ENCODE measurements at places on chromosomes 6 and 20. TPM values are rescaled to one million over a fixed set of nuclear protein-coding genes. Genes with fewer than 3 reads are reported as not detected.

DNA sequence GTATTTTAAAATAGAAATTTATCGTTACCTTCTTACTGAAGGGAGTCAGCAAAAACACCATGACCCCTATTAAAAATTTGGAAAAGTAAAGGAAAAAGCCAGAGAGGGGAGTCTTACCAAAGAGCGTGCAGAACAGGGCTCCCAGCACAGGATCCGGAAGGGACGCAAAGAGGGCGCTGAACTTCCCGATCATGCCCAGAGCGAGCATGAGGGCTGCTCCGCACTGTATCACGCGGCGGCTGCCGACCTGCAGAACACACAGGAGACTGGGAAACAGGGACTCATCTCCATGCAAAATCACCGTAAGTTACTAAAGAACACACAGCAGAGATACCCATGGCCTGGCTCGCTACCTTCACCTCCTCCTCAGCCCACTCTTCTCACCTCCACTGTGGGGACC, 138.6 kb downstream of the SLC23A2 start:
- DNase-seq: no peak

GRCh38 chr6:17863901-17864754, 123.3 kb downstream of the KIF13A start:
- no peak for DNase-seq

DNA sequence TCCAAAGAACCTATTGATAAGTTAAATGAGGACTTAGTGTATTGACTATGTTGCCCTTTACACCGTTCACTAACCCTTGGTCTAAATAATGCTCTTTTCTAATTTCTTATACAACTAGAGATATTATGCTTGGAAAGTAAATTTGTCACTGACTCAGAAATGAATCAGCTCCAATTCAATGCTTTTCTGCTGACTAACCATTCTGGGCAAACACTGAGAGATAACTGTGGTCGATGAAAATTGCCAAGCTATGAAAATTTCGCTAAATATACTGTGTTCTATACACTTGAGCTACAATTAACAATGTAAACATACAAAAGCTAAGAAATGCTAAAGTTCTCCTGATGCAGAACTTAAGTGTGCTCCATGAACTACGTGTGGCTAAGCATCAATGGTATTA, 23.1 kb upstream of the FBXO9 start:
- DNase-seq: no peak

DNA sequence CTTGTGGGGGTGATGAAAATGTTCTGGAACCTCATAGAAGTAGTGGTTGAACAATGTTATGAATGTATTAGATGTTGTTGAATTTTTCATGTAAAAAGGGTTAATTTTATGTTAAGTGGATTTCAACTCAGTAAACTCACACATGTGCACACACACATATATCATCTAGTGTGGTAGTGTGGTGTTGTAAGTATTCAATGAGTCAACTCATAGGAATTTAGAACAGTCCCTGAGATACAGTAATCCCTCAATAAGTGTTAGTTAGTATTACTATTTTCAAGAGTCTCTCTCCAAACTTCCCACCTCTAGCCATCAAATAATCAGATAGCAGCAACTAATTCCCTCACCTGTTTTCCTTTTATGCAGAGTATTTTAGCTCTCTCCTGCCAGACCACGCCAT, 563.1 kb upstream of the JARID2 start:
- DNase-seq: no peak

DNA sequence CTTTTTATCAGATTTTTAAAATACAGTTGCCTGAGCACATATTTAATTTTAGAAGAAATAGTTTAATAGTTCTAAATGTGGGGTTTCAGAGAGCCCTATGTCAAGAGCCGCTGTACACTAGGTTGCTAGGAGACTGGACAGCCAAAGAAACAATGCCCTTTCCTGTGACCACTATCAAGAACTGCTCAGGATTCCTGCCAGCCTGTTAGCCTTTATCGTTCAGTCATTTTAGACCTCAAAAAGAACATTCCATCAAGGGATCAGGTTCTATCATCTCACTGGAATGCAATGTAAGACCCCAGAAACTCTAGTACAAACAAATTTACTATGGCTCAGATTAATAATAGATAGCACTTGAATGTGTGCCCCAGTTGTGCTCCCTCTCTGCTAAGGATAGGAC, 181.2 kb upstream of the CCN2 start:
- DNase-seq: no peak

GRCh38 chr6:89575562-89575960, 63.0 kb downstream of the LYRM2 start:
- DNase-seq: no peak

- peak; percentile 99 for DNase-seq
Measured at GRCh38 chr20:17863577-17864292, 104.9 kb downstream of the SNX5 start.

GRCh38 chr6:95578106-95578410, 723 bp downstream of the MANEA start:
- DNase-seq: no peak

DNA sequence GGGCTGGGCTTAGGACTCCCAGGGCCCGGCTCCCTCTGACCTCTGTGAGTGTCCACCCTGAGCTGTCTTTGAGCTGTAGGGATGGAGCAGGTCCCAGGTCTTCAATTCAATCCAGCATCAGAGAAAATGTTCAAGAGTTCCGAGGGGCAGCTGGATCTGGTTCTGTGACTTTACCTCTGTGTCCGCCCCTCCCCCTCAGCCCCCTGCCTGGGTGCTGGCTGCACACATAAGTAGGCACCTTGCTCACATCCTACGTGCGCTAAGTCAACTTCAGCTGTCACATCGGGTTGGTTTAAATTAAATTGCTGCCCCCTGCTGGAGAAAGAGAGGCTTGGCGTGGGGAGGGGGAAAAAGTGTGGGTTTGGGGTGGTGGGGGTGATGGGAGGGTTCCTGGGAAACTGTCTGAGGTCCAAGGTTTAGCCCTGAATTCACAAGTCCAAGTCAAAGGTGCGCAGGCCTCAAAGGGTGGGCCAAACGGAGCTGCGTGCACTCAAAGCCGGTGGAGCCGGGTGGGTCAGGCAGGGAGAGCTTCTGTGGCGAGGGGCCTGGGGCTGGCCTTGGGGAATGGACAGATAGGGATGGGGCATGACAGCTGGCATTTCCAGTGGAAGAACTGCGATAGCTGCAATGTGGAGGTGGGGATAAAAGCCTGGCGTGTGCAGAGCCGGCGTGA, 3.0 kb downstream of the WFDC5 start:
- no peak for DNase-seq

- DNase-seq: peak; percentile 44
Measured at GRCh38 chr20:52083627-52084232, 107.8 kb downstream of the ZFP64 start.

- DNase-seq: no peak
Measured at GRCh38 chr6:110190726-110191125, 10.5 kb downstream of the CDC40 start.

DNA sequence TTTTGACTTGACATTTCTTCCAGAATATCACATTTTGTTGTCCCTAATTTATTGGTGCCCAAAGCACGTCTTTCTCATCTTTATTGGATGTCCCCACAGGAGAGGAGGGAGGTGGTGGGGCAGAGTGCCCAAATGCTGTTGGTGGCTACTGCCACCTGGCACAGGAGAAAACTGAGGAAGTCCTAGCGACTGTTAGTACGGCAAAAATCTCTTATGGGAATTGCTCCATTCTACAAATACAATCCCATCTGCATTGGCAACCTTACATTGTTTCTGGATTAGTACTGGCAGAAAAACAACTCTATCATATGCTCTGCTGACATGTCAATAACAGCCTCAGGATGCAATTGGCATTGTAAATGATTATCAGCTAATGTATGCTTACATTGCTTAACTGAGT, 235.4 kb upstream of the IRAK1BP1 start:
- no peak for DNase-seq

DNA sequence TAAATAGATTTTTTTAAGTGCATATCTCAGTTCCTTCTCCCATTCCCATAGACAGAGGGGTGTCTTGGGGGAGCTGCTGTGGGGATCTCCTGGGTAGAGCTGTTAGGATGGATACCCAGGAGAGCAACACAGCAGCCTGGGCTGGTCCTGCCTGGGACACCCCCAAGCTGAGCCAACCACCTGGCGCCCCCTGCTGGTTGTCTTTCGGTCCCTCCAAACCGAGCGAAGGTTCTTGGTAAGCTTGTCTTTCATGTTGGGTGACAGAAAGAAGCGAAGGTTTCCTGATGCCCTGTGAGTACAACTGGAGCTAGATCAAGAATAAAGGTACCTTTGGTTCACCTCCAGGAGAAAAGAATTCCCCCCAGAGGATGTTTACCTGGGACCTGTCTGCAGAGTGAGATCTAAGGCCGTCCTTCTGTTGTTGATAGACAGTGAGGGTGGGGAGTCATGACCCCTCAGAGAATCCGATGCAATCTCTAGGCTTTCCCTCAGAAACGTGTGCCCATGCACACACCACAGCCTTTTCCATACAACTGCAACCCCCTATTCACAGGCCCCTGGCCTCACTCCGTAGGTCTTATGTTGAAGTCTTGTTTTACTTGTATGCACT, 50.8 kb downstream of the SNX9 start:
- peak; percentile 59 for DNase-seq

GRCh38 chr6:11093376-11093625, 333 bp upstream of the SMIM13 start:
- no peak for DNase-seq

- DNase-seq: peak; percentile 31
Measured at GRCh38 chr6:14910692-14911547, 334.9 kb upstream of the JARID2 start.

DNA sequence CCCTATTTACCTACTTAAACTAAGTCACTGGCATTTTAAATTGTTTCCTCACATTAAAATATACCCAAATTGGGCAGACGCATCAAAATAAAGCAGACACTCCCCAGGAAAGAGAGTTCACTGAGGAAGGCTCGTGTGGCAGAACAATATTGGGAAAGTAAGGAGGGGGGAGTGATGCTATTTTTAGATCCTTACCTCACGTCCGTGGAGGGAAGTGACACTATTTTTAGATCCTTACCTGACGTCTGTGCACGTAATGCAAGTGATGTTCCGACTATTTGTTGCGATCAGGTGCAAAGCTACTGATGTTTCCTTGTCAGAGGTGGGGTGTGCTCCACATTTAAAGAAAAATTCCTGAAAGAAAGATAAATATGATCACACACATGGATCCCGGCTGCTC, 699.2 kb upstream of the AGPAT4 start:
- DNase-seq: no peak

GRCh38 chr6:126027601-126028000, 41.3 kb downstream of the TRMT11 start:
- no peak for DNase-seq

- no peak for DNase-seq
Measured at GRCh38 chr6:22409486-22409885, 112.7 kb upstream of the PRL start.

DNA sequence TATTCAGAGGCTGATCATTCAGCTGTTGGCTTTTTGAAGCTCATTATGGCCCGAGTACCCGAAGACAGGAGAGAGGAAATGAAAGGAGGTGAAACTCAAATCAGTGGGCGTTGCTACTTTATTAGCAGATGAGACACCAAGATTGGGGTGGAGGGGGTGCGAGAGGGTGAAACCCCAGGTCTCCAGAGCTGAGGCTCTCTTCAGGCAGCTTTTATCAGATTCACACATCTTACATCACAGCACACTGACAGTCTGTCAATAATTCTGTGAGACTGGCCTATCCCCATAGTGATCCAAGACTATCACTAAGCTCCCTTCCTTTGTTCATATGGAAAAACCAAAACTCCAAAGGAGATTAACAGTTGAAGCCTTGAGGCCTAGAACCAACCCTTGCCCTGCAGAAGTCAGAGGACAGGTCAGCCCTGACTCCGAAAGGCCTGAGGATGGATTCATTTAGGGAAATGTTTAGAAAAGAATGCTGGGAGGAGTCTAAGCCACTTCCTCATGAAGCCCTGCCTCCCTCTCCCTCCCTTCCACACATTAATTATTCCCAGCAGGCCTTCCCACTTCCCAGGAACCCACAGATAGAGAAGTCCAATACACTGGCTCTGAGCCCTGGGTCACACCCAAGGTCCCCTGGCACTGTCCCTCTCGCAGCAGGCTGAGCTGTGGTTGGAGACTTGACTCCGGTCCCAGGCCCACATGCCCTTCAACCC, 23.2 kb downstream of the TRERF1 start:
- DNase-seq: peak; percentile 62

DNA sequence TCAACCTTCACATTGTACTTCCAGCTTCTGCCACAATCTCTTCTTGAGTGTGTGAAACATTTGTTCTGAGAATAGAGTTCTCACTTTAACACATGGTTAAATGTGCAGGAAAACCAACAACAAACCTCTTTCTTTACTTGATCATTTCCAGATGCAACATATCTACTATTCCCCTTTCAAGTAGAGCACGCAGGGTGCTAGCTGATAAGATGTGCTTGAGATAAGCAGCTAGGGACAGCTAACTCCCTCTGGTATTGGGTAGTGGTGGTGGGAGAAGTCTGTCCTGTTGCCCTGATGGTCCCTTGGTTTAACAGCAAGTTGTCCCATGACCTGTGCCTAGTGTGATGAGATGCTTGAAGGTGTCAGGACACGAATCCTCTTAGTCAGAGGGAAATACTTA, 15.4 kb upstream of the HMGCLL1 start:
- no peak for DNase-seq

- no peak for DNase-seq
Measured at GRCh38 chr6:117733341-117733740, 58.1 kb downstream of the NUS1 start.

- no peak for DNase-seq
Measured at GRCh38 chr6:142297996-142298753, 3.6 kb upstream of the ADGRG6 start.

- DNase-seq: no peak
Measured at GRCh38 chr6:56490993-56491392, 151.7 kb downstream of the DST start.

GRCh38 chr20:17541596-17541995, 10.4 kb upstream of the BFSP1 start:
- no peak for DNase-seq

- no peak for DNase-seq
Measured at GRCh38 chr6:149809798-149810197, 54.4 kb downstream of the LRP11 start.

- no peak for DNase-seq
Measured at GRCh38 chr20:40965671-40966070, 63.0 kb upstream of the TOP1 start.

GRCh38 chr6:154010371-154010770, 28.7 kb upstream of the OPRM1 start:
- no peak for DNase-seq

GRCh38 chr6:125792680-125793079, 1.9 kb downstream of the NCOA7 start:
- no peak for DNase-seq

GRCh38 chr6:34238585-34239499, 2.2 kb downstream of the HMGA1 start:
- DNase-seq: no peak

- DNase-seq: no peak
Measured at GRCh38 chr6:90286884-90287488, 9.7 kb downstream of the BACH2 start.

FIG4 gene
- 15.1 TPM for polyA plus RNA-seq

NKX2-4 gene
- polyA plus RNA-seq: not detected

PRDM1 gene
- 48.7 TPM for polyA plus RNA-seq

TSBP1 gene
- polyA plus RNA-seq: not detected

CAPN11 gene
- 0.03 TPM for polyA plus RNA-seq

BPIFB2 gene
- not detected for polyA plus RNA-seq

FNDC1 gene
- 22.0 TPM for polyA plus RNA-seq

TMC2 gene
- polyA plus RNA-seq: 0.45 TPM

TTK gene
- polyA plus RNA-seq: 9.1 TPM

OPRL1 gene
- polyA plus RNA-seq: 0.81 TPM

NAA20 gene
- 61.5 TPM for polyA plus RNA-seq

FAM209A gene
- 0.21 TPM for polyA plus RNA-seq

SIRPA gene
- 29.1 TPM for polyA plus RNA-seq

SRMS gene
- polyA plus RNA-seq: 0.16 TPM

PRND gene
- 4.2 TPM for polyA plus RNA-seq
